ENCODE measurements at places on chromosomes 16 and 17.

GRCh38 chr17:42519546-42520491 lies 16.2 kb upstream of the NAGLU start:
- no peak for DNase-seq

GRCh38 chr17:81402530-81402941 lies 7.3 kb downstream of the BAHCC1 start:
- no peak for DNase-seq

DNA sequence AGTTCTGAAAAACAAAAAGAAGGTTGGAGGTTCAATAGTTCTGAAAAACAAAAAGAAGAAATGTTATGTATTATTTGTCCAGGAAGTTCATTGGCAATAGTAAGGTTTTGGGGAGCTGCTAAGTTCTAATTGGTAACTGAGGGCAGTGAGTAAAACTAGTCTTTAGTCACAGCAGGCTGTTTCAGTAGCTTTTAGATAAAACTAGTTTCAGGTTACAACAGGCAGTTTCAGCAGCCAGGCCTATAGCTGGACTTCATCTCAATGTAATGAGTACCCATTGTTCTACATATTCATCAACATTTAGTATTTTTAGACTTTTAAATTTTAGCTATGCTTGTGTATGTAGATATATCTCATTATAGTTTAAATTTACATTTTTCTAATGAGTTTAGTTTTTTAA lies 639.3 kb downstream of the TOX3 start:
- DNase-seq: no peak

- DNase-seq: no peak
These were observed 96.6 kb downstream of the WDR59 start for GRCh38 chr16:74888232-74888862.

- DNase-seq: no peak
These were observed 98.2 kb upstream of the WSCD1 start for GRCh38 chr17:5971969-5972368.

DNA sequence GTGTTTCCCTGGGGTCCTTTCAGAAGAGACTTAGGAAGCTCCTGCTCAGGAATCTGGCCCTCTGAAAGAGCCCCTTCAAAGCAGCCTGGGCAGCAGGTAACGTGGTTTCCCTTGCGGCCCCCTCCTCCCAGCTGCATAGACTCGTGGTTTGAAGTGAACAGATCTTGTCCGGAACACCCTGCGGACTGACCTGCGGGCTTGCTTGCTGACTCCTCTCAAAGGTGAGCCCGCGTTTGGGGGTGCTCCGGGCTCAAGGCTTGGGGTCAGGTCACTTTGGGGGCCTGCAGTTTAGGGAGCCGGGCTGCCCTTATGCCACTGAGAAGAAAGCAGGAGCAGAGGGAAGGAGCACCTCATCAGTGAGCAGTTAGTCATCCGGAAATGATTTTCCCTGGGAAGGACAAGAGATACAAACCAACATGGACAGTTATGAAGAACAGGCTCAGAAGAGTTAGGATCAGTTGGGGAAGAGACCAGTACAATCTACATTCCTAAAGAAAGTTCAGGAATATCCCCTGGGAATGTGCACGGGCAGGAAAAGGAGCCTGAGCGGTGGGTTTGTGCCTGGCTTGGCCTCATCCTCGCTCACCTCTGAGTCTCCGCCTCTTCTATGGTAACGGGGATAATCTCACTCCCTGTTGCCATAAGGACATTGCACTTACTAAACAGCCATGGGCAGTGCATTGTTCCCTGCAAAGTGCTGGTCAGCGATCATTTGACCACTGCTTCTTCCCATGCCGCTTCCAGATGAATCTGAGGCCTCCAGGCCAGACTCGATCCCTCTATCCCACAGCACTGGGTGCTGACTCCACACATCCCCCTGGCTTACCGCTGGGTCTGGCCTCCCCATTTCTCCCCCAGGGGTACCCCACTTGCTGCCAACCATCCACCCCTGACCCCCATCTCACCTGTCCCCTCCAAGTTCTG lies 10.0 kb downstream of the LDHD start:
- DNase-seq: no peak

GRCh38 chr17:66373944-66374817 lies 71.8 kb downstream of the PRKCA start:
- DNase-seq: peak; percentile 2

DNA sequence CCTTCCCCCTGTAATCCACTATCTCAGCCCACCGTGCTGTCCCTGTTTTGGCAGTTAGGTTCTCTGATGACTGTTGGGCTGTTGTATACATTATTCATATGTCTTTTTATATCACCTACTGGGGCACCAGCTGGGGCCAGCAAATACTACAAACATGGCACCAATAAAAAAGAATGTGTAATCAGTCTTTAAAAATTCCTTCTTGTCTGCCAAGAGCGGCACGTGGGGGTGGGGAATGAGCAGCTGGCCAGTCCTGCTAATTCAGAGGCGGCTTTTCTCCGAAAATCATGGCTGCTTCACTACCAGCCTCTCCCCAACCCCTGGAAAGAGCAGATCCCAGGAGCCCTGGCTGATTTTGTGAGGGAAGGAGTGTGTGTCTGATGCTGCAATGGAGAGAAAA lies 77.7 kb upstream of the EEF2KMT start:
- DNase-seq: no peak

DNA sequence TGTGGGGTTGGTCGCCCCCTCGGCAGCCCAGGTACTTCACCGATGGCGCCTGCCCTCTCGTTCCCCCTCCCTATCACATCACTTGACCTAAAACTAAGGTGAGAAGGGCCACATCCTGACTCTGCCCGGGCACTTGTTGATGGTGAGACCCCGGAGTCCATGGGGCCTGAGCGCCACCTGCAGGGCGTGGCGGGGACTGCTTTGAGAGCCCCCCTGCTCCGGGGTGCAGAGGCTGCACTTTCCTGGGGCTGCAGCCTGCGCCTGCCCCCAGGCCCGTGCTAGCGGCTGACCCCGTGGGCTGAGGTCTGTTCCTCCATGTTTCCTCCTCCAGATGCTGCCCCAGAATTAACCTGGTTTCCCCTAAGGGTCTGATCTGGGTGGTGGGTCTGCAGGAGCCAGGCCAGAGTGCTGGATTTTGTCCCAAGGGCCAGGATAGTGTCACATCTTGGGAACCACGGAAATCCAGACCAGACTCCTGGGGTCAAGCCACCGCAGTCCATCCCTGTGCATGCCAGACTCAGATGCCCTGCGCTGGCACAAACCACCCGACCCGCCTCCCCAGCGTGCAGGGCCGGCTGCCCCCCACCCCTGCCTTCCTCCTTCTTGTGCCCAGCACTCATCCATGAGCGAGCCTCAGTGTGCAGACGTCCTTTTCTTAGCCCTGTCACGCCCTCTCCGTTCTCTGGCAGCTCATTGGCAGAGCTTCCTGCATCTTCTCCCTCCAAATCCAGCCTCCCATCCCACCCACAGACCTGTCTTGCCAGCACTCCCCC lies 2.7 kb downstream of the NDUFAF8 start:
- DNase-seq: peak; percentile 37

DNA sequence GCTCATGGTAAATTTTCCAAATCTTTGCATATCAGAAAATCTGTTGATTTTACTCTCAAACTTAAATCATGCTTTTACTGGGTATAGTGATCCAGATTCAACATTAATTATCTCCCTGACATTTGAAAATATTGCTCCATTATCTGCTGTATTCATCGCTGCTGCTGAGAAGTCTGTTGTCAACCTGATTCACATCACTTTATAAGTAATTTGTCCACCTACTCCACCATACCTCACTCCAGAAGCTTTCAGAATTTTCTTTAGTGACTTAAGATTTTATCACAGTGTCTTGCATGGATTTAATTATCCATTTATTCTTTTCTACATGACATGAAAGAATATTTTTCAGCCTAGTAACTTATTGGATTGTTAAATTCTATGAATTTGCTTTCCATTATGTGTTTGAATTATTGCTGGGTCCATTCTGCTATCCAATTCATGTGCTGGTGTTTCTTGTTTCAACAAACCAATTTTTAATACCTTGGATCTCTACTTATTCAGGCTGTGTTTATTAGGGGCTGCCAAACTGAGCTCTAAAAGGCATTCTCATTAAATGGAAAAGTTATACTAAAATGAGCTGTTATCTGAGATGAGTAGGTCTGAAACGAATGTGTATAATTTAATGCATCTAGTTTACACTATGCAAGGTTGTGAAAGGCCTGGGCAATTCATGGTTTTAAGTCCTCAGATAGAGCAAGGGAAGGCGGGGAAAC lies 519.3 kb upstream of the CDH11 start:
- no peak for DNase-seq

DNA sequence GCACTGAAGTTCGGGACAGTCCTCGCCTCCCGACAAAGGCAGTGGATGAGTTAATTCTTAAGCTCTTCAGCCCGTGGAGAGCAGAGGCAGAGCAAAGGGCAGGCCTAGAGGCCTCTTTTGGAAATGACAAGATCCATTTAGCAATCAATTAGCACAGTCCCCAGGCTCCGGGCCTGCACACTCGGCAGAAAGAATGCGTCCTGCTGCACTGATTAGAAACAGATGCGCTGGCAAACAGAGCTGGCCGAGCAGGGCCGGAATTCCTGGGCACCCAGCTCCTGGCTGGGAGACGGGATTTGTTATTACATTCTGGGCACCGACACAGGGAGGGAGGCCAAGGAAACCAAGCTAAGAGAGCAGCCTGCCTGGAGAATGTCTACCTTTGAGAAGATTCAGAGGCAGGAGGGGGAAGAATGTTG lies 162.9 kb downstream of the COPRS start:
- no peak for DNase-seq
